ENCODE measurements at places on chromosomes 5 and 9. TPM values are rescaled to one million over a fixed set of nuclear protein-coding genes. Genes with fewer than 3 reads are reported as not detected.

DNA sequence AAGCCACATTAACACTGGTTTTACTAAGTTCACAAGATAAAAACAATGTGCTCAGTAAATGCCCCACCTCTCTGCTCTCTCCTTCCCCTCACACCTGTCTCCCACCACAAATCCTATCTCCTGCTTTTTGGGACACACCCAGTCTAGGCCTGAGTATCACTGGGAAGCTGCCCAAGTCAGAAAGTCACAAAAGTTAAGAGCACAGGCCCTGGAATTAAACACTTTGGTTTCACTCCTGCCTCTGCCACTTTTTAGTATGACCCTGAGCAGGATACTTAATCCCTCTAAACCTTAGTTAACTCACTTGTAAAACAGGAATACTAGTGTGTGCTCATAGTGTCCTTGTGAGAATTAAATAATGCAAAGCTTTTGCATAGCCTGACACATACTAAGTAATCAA, 11.3 kb downstream of the C5 start:
- no peak for DNase-seq

DNA sequence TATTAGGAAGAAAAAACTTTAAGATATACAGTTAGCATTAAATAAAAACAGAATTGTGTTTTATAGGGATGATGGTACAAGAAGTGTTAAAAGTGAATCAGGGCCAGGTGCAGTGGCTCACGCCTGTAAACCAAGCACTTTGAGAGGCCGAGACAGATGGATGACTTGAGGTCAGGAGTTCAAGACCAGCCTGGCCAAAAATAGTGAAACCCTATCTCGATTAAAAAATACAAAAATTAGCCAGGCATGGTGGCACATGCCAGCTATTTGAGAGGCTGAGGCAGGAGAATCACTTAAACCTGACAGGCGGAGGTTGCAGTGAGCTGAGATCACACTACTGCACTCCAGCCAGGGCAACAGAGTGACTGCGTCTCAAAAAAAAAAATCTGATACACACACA, 282.9 kb upstream of the ATP10B start:
- DNase-seq, result no peak

- peak; percentile 52 for DNase-seq
These were observed 70.6 kb downstream of the C9orf50 start for GRCh38 chr9:129550199-129550839.

DNA sequence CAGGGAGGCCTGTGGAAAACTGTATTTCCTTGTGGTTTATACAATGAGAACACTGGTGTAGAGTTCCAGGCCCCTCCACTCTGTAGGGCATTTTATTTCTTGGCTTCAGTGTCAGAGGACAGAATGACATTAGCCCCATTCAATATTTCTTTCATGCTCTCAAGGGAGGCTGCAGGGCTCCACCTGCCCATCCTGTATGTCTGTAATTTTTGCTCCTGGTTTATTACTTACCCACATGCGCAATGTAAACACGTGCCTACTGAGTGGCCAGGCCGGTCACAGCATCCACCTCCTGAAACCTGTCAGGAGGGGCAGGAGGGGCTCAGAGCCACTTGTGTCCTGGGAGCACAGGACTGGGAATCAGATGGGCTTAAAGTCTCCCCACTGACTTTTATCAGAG, 82.4 kb downstream of the GADD45G start:
- DNase-seq, result no peak

DNA sequence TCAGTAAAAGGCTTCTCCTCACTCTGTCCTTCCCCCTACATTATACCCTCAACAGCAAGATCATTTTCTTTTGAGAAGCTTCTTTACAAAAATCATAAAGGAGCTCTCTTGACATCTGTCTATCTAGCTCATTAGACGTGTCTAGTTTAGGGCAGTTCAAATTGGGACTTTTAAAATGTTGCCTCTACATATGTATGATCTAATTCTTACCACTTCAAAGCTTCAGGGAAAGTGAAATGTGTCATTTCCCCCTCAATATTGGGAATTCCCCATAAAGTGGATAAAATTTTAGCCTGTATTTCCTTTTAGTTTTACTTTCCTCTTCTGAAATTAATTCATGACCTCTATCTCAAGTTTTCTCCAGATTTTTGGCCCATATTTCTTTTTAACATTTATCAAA, 323.7 kb downstream of the ARRDC3 start:
- DNase-seq, result no peak

DNA sequence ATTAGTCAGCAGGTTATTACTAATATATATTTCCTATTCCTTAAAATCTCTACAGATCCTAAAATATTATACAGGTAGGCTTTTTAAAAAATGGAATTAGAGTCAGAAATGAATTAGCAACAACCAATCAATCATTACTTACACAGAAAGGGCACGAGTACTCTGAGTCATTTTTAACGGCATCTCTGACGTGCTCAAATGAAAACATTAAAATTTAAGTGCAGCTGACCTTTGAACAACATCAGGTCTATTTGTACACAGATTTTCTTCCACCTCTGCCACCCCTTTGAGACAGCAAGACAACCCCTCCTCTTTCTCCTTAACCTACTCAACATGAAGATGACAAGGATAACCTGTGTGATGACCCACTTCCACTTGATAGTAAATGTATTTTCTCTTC, 19.1 kb downstream of the AUH start:
- DNase-seq, result no peak

- DNase-seq, result no peak
These were observed 961.3 kb upstream of the CTNND2 start for GRCh38 chr5:12865529-12865928.

The PCDHB3 gene
- 4.4 TPM for total RNA-seq

Measured in omental fat pad (tissue), 4 donors.